NCI-H1092 treated with DMSO at 0.1 percent for 48 hours (cell line): ENCODE measurements at places on chromosomes 12 and 14.

GRCh38 chr12:65533177-65533883 is 254.8 kb downstream of the MSRB3 start:
- no peak for DNase-seq

GRCh38 chr12:113097716-113098440 is 37.7 kb downstream of the RASAL1 start:
- peak; percentile 91 for DNase-seq

- no peak for DNase-seq
Measured at GRCh38 chr12:104598342-104599271, 141.9 kb downstream of the CHST11 start.

GRCh38 chr12:25283006-25283405 is 32.3 kb upstream of the KRAS start:
- DNase-seq = no peak

GRCh38 chr14:74244115-74244514 is 4.9 kb downstream of the VSX2 start:
- no peak for DNase-seq

DNA sequence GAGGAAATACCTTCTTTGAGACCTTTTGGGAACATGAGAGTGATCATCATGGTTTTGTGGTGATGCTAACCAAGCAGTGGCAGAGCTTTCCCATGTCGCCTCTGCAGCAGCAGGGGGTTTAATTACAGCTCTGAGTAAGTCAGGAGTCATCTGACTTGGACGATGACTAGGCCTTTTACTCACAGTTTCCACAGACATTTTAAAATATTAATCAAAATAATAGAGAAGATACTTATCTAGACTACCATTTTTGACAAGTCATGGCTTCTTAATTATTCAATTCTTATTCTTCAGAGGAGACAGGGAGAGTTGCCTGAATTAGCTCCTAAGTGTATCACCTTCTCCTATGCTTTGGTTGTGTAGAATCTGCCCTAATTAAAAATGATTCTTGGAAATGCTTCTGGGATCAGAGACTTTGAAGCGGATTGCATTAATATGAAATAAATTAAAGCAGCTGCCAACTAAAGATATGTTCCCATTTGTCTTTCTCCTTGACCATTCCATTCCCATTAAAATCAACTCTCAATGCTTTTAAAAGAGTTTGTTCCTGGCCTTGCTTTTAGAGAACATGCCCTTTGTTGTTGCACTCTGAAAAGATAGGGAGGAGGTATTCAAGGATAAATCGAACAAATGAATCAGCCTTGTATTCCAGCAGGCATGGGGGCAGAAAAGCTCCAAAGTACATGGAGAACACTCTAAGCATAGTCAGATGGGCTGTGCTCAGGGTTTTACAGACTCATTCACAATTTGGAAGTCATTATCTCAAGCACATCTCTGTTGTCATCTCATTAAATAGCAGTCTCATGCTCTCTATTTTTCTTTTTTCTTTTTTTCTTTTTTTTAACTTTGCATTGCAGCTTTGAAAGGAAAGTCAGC is 7.7 kb upstream of the IFNG-AS1 start:
- peak; percentile 70 for DNase-seq

- DNase-seq = no peak
Measured at GRCh38 chr12:54882079-54882478, 27.8 kb downstream of the MUCL1 start.

DNA sequence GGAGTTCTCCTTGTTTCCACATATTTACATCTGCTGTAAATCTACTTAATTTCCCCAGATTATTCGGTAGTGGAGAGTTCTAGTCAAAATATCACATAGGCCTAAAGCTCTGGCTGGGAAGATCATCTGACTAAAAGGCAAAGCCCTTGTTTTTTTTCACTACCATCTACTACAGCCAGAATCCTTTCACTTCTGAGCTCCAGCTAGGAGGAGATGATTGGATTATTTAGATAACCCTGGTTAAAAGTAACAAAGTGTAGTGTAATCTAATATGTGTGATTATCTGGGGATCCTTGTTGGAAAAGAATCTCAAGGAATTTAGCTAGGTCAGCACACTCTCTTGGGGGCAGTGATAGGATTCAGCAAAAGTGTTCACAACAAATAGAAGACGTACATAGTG is 125.4 kb downstream of the DYRK2 start:
- DNase-seq = no peak
